ENCODE measurements at places on chromosomes 16 and 17.

GRCh38 chr17:50237901-50238300 is 36.4 kb upstream of the TMEM92 start:
- no peak overlapping the region for H3K4me3 ChIP-seq
- H3K27ac ChIP-seq = no peak overlapping the region
- H3K4me1 ChIP-seq = no peaks in the 10 kb centered on the region
- no peak for DNase-seq
- H3K27me3 ChIP-seq = peaks cover 17% of the 10 kb centered on the region

DNA sequence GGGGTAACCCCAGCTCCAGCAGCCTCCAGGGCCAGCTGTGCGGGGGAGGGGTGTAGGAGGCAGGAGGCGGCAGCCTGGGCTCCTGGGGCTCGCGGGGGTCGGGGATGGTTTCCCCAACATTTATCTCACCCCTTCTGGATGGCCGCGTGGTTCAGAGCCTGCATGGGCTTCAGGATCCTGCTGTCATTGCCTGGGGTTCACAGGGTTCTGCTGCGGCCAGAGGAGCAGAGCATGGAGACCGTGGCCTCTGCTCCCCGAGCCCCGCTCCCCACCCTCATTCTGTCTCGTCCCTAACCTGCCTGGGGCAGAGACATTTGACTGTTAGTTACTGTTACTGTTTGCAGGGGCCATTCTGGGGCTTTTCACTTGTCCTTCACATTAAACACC is 4.9 kb downstream of the MYADML2 start:
- DNase-seq = no peak
- no peak overlapping the region for H3K27ac ChIP-seq
- H3K36me3 ChIP-seq = no peaks in the 10 kb centered on the region
- H3K4me3 ChIP-seq = peak overlapping the region; percentile 25

- H3K27me3 ChIP-seq = no peaks in the 10 kb centered on the region
- H3K36me3 ChIP-seq = no peaks in the 10 kb centered on the region
- H3K27ac ChIP-seq = no peak overlapping the region
- DNase-seq = peak; percentile 80
These were observed 43.6 kb downstream of the NOS2 start for GRCh38 chr17:27756467-27757371.

- H3K4me3 ChIP-seq = no peak overlapping the region
- H3K4me1 ChIP-seq = peaks cover 24% of the 10 kb centered on the region
- no peak for DNase-seq
- H3K27ac ChIP-seq = peak overlapping the region; percentile 38
- H3K36me3 ChIP-seq = no peaks in the 10 kb centered on the region
- H3K27me3 ChIP-seq = no peaks in the 10 kb centered on the region
These were observed 20.2 kb downstream of the GNAO1 start for GRCh38 chr16:56211435-56211981.

DNA sequence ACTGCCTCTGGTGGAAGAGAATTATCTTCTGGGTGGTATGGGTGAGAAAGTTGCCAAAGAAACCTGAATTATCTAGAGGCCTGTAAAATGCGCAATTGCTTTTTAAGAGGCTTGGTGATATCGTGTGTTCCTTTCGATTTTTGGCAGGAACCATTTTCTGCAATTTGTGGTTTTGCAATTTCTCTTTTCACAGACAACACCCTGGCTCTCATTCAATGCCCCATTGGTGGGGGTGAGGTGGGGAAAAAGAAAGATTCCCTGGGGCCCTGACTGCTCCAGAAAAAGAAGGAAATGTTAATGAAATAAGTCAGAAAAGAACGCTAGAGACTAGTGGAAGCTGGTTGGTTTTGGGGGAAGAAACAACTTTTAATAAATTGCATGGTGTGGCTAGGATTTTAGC is 77.4 kb downstream of the ANKFN1 start:
- H3K27ac ChIP-seq = no peak overlapping the region
- H3K4me1 ChIP-seq = peaks cover 22% of the 10 kb centered on the region
- H3K27me3 ChIP-seq = no peaks in the 10 kb centered on the region
- peaks cover 2% of the 10 kb centered on the region for H3K36me3 ChIP-seq
